ENCODE measurements at places on chromosomes 11 and 22.

GRCh38 chr22:25007444-25008106 is 55.1 kb downstream of the KIAA1671 start:
- DNase-seq: no peak

GRCh38 chr11:72061739-72062396 is 18.5 kb downstream of the NUMA1 start:
- DNase-seq: no peak

GRCh38 chr11:130034236-130034635 is 31.6 kb upstream of the PRDM10 start:
- no peak for DNase-seq

- peak; percentile 3 for DNase-seq
These were observed 57.0 kb downstream of the PDE2A start for GRCh38 chr11:72617080-72617762.

Data from fibroblast of skin of left biceps (primary cell).